ENCODE measurements at places on chromosomes 5 and 9. TPM values are rescaled to one million over a fixed set of nuclear protein-coding genes. Genes with fewer than 3 reads are reported as not detected.

RNF180 gene
- total RNA-seq: 2.6 TPM

LRRC14B gene
- 19.3 TPM for total RNA-seq

CDH12 gene
- total RNA-seq: 1.6 TPM

PCDHB11 gene
- total RNA-seq: 4.2 TPM

GPR21 gene
- 3.1 TPM for total RNA-seq

SPINK6 gene
- total RNA-seq: not detected

ROPN1L gene
- total RNA-seq: not detected
